ENCODE measurements at places on chromosomes 7 and 10. TPM values are rescaled to one million over a fixed set of nuclear protein-coding genes. Genes with fewer than 3 reads are reported as not detected.

GRCh38 chr7:2734084-2734686, 46.2 kb downstream of the AMZ1 start:
- DNase-seq = no peak

DNA sequence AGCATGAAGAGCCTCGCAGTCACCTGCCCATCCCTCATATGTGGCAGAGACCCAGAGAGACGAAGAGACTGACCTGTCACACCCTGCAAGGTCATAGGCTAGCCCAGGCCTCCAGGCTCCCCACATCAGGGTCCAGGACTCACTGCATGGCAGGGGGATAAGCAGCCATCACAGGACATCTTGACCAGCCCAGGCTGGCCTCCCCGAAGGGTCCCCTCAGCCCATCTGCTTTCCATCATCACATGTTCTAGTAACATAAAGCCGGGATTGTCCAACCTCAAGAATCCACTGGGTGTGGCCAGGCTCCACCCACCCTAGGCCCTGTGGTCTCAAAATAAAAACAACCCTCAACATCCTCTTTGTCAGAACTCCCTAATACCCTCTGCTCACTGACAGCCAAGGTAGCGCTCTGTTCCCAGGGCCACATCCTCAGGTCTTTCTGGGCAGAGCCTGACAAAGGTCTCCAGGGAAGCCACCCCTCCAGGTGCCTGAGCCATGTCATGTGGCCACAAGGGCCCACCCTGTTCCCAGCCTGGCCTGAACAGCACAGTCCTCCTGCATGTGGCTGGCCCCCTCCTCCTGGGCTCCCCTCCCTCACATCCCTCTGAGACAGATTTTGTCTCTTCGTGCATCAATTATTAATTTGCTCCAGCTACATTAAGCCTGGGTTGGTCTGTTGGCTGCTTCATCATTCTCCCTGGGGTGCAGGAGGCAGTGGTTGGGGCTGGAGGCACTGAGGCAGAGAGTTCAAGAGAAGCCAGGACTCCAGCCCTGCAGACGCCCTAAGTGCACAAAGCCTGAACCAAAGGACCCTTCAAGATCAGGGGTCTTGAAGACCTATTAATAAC, 131.8 kb upstream of the UNC5B start:
- no peak for DNase-seq

GRCh38 chr10:25753776-25754175, 180.3 kb upstream of the MYO3A start:
- no peak for DNase-seq

DNA sequence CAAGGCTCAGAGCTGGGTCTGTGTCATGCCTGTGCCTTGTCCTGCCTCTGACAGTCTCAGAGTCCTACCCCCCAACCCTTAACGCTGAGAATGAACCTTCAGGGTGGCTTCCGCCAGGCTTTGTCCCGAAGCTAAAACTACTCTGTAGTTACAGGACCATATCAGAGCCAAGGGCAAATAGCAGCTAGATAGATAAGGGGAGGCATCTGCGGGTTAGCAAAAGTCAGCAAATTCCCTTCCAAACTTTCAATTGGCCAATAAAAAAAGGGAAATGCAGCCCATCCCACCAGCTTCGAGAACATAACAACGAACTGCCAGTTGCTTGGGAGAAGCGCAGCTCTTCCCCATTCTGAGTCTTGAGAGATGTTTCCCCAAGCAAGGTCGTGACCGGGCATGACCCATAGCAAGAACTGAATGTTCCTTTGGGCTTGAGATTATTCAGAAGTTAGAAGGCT, 17.7 kb downstream of the CCL24 start:
- peak; percentile 62 for DNase-seq

GRCh38 chr7:71239586-71240268, 107.8 kb downstream of the GALNT17 start:
- DNase-seq = peak; percentile 83

GRCh38 chr10:35420827-35421552, 84.7 kb downstream of the CCNY start:
- no peak for DNase-seq

- no peak for DNase-seq
Observed at GRCh38 chr7:64887756-64888508, 15.1 kb upstream of the ZNF273 start.

- DNase-seq = no peak
Observed at GRCh38 chr7:44215531-44215930, 14.8 kb downstream of the YKT6 start.

DNA sequence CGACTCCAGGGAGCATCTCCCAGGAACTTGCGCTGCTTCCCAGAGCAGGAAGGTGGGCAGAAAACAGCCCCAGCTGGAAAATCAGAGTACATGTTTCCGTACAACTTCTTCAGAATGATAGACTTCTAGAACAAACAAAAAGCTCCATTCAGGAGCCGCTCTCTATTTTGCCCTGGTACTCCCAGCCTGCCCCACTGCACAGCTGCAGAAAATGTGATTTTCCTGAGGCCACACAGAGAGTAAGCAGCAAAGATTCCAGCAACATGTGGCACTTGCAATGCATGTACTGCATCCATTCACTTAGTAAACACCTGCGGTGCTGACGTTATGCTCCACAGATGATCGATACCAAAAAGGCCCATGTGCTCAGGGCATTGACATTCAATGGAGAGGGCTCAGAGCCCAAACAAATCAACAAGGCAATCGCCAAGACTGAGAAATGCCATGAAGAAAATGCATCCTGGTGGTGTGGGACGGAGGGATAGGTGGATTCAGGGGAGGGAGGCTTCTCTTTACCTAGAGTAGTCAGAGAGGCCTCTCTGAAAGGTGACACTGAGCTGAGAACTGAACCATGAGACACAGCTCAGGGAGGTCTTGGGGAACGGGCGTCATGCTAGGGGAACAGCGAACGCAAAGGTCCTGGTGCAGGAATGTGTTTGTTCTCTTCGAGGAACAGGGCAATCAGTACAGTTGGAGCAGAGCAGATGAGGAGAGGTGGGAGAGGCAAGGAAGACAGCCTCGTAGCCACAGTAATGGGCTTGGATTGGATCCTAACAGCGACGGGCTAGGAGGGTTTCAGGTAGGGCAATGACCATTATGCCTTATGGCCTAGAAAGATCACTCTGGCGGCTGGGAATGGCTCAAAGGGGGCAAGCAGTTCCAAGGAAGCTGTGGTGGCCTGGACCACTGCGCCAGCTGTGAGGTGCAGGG, 35.3 kb upstream of the DUSP5 start:
- peak; percentile 21 for DNase-seq

The MRM2 gene
- polyA plus RNA-seq = 26.6 TPM

The TRPV6 gene
- 0.35 TPM for polyA plus RNA-seq

The CCL24 gene
- polyA plus RNA-seq = 0.67 TPM
